Activated naive CD4-positive, alpha-beta T cell treated with anti-CD3 and anti-CD28 coated beads for 36 hours (primary cell): ENCODE measurements at places on chromosomes 5 and 9.
A peak's percentile ranks its signal among the peaks of the same experiment; 100 is the strongest.

DNA sequence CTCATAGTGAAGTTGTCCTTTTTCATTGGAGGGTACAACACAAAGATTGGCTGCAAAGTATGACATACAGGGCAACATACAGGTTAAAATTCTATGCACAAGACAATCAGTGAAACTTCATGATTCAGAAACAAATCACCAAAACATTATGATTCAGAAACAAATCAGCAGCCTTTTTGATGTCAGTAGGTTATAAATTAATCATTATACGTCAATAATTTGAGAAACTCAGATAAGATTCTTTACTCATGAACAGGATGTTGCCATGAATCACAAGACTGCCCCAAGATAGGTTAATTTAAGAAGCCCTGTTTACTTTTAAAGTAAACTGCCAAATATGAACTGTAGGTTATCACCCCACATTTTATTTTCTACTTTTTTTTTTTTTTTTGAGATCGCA lies 62.2 kb upstream of the IL33 start:
- DNase-seq, result no peak

DNA sequence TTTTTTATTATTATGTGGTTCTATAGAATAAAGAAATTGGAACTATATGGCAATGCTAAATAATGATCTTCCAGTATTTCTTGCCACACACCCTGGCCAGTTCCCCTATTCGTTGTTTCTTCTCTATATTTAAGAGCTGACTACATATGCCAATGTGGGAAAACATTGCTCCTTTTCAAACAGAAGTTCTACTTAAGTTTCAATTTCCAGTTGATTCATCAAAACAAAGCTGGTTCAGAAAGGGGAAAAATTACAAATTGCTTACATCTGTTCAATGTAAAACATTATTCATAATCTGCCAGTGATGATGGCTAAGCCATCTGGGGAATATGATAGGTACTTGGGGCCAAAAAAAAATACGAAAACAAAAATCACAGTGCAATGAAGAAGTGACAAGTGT lies 76.9 kb downstream of the ST8SIA4 start:
- DNase-seq, result no peak

DNA sequence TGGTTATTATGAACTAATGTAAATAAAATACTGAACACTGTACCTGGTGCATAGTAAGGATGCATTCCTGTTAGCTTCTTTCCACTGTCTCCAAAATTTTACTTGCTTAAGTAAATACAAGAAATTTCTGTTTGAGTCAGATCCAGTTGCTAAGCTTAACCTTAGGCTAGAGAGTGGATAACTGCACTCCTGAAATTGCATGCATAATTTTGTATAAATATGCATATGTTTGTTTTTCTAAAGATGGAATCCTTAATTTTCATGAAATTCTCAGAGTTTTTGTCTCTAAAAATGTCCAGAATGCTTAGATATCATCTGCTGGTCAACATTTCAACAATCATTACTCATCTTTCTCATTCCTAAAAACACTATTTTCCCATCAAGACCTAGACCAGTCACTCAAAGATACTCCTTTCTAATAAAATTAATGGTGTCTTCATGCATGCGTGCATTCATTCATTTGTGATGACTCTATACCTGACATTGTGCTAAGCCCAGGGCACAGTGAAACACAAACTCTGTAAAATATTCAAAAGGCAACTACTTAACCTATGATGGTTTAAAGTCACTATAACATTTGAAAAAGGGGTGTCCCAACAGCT lies 284.8 kb downstream of the SEC61B start:
- DNase-seq, result no peak

DNA sequence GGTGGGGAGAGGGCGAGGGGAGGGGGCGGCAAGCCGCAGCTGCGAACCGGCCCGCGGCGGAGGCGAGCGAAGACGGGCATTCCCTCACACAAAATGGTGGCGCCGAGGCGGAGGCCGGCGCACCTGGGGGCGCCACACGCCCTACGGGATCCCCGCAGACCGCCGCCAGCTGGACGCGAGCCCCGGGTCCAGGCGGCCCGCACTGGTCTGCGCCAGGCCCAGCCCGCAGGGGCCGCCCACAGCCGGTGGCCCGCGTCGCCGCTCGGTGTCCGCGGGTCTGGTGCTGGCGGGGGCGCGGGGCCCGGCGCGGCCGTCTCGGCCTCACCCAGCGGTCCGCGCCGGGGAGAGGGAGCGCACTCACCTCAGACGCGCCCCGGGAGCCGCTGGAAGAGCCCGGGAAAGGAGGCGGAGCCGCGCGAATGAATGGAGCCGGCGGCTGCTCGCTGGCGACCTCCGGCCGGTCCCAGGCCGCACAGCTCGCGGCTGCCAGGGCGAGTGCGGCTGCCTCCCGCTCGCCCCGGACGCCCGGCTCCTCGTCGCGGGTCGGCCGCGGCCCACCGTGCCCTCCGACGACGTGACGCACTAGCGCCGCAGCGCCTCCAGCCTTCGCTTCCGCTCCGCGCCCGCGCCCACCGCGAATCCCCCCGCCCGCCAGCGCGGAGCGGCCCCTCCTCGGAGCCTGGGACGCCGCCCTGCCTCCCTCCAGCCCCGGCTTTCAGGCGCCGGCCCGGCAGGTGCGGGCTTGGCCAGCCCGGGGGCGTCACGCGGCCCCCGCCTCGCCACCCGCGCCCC lies at the start of gene FAM169A:
Gene FAM169A (minus strand): TSS at position 584 of the 792 bp plus-strand sequence. CDS start 24,711 bp downstream, outside the sequence.
- peak; percentile 43 for DNase-seq

DNA sequence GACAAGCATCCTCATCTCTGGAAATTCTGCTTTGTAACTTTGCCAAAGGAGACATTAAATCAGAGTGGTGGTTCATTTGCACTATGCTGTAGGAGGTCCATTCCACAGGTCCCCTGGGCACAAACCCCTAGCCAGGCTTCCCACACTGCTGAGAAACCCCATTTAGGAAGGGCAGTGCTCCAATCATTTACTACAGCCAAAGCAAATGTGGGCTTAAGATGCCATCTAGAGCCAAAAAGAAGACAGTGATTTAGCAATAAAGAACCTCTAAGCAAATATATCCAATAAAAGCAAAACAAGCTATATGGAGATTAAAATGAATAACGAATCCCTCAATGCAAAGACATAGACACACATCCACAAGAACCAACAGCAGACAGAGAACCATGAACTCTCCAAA lies 129.0 kb upstream of the ALDH1B1 start:
- no peak for DNase-seq

- no peak for DNase-seq
These were observed 105.8 kb downstream of the SREK1 start for GRCh38 chr5:66249920-66250319.

GRCh38 chr5:124599028-124599973 lies 147.1 kb downstream of the ZNF608 start:
- DNase-seq, result no peak

GRCh38 chr9:92094655-92095054 lies 20.6 kb downstream of the SPTLC1 start:
- peak; percentile 66 for DNase-seq

- DNase-seq, result no peak
These were observed 42.1 kb upstream of the EEIG1 start for GRCh38 chr9:128022886-128023285.

DNA sequence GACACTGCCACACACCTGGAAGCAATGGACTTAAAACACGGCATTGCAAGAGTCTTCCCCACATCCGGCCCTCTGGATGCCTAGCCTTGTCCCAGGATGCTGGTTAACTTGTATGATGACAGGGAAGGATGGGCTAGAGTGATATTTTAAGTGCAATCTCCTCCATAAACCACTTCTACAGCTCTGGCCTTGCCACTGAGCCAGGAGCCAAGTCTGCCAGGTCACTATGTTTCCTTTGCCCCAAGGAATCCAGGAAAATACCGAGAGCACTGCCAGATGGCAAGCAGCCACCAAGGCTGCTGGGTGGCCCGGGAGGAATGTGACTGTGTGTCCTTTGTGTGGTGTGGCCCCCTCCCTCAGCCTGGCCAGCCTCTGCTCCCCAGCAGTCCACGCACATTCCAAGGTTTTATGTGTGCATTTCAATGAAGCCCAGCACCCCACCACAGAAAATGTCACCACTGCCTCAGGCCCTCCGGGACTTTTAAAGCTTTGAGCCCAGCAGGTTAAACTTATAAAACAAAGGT lies 106.0 kb downstream of the FRMD3 start:
- DNase-seq, result no peak

DNA sequence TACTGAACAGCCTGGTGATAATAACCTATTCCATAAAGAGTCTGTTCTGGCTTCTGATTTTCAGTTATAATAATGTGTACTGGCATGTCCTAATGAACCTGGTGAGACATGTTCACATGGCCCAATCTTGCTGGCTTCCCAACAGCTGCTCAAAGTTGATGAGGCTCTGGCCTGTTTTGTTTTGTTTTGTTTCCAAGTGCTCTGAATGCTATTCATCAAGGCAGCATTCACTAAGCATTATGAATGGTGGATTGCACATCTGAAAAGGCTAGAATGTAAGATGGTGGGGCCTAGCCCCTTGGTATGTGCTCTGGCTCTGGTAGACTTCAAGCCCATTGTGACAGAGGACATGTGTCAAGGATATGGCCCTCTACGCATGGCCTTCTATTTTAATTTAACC lies 388.5 kb downstream of the PSAT1 start:
- no peak for DNase-seq

DNA sequence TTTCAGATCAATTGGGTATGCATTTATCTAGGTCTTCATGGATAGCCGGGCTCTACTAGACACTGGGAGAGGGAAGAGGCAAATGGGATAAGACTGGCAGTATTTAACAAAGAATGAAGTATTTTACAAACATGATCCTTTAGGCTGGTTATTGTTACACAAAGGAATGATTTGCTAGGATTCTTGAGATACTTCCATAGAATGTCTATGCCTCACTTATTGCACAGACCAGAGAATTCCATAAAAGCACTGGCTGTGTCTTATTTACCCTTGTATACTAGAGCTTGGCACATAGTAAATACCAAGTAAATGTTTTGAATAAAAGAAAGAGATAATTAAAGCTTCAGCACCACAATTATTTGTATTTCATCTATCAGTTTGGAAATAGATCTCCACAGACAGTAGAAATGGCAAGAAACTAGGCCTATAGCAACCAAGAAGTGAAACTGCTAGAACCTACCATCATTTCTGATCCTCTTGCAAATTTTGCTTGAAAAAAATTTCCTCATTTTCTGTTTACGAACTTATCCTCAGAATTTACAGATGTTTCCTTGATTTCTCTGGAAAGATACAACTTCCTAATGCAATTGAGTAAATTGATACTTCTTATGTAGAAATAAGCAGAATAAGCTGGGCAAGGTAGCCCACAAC lies 3.8 kb downstream of the PDCD1LG2 start:
- no peak for DNase-seq

GRCh38 chr9:126756876-126757415 lies 47.9 kb upstream of the ZBTB43 start:
- DNase-seq, result no peak

- peak; percentile 74 for DNase-seq
These were observed 393 bp downstream of the SH3GLB2 start for GRCh38 chr9:129027685-129028191.

DNA sequence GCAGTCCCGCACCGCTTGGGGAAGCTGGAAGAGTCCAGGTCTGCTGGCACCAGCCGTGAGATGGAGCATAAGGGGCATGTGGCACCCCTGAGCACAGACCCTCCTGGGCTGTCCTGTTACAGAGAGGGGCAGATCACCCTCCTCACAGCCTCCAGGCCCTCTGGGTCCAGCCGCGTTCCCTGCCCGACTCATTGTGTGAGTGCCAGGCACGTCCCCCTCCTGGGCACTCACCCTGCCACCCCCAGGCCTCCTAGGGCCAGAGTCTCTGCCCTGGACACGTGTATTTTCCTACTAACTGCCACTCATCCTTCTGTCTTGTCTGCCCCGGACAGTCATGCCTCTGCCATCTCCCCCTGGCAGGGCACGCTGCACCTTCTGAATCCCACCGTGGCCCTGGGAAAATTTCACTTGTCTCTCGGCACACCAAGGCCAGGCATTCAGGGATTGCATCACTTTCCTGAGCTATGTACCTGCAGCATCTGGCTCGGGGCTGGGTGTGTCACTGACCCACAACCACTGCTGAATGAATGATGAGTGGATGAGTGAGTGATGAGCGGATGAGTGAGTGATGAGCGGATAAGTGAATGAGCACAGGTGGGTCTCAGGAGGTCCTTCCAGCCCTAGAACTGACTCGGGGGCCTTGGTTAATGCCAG lies 21.5 kb upstream of the FCN1 start:
- no peak for DNase-seq

- no peak for DNase-seq
These were observed 31.7 kb downstream of the MAPKAP1 start for GRCh38 chr9:125674981-125675973.
